ELF-1 (cell line): ENCODE measurements at places on chromosomes 12 and 14.

DNA sequence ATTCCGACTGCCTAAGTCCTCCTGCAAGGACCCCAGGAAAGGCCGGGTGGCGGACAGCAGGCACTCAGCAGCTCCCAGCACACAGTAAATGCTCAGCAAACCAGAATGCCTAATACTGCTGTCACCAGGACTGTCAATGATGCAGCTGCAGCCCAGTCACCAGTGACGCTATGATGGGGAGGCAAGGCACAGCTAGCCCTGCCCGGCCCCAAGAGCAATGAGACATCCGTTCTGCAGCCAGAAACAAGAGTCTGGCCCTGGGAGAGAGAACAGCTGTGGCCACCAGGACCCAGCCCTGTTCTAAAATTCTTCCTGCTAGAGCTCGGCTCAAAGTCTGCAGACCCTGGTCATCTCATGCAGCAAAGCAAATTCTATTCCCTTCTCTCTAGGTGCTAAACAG is 69.8 kb downstream of the NCOR2 start:
- DNase-seq = no peak

GRCh38 chr14:29320286-29320685 is 553.7 kb downstream of the FOXG1 start:
- DNase-seq = no peak

DNA sequence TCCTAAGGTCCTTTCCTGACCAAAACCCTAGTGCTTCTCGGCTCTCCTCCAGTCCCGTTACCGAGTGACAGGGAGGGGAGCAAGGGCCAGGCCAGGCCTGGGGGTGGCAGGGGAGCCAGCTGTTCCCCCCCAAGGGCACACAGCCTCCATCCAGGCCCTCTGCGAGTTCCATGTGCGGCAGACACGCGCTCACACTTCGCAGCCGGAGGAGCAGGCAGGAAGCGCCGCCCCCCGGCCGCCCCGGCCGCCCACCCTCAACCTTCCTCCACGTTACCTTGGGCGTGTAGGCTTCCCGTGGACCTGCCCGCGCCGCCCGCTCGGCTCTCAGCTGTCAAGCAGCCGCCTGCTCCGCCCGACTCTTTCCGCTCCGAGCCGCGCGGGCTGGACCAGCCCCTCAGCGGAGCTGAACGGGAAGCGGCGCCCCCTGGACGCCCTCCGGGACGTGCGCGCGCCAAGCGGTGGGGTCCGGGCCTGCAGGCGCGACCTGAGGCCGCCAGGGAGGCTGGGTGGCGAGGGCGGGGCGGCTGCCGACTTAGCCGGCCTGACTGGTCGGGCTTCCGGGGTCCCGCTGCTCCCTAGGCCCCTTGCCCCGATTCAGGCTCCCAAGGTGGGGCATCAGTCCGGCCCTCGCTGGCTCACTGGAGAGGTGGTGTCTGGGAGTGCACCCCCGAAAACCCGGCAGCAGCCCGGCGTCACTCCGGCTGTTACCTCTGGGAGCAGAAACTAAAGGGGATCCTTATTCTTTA is at the start of gene CRACR2A:
TSS of gene CRACR2A (minus strand) at position 369 of the 746 bp plus-strand sequence. CDS start 56,110 bp downstream, outside the sequence.
- DNase-seq = peak; percentile 87

DNA sequence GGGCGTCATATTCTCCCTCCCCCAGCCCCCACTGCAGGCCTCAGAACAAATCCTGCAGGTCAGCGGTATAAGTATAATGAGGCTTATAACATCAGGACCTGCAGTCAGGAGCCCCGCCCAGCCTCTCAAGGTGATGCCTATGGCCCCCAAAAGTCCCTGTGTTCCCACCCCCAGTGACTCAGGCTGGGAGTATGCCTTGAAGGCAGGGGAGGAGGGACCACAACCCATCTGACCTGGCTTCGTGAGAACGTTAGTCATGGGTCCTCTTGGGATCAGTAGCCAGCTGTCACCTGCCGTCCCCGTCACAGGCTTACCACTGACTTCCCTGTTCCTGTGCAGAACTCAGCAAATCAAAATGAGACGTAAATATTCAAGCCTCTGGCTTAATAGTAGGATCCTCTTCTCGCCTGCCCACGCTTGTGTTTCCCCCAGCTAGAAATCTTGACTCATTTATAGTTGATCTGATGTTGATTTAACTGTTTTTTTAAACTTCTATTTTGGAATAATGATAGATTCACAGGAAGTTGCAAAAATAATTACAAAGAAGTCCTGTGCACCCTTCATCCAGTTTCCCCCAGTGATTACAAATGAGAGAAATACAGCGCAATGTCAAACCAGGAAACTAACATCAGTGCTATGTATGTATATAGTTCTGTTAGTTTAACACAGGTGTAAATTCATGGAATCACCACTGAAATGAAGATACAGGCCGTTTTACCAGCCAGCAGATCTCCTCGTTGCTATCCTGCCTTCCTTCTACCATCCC is 107.5 kb downstream of the ADGRD1 start:
- DNase-seq = no peak

DNA sequence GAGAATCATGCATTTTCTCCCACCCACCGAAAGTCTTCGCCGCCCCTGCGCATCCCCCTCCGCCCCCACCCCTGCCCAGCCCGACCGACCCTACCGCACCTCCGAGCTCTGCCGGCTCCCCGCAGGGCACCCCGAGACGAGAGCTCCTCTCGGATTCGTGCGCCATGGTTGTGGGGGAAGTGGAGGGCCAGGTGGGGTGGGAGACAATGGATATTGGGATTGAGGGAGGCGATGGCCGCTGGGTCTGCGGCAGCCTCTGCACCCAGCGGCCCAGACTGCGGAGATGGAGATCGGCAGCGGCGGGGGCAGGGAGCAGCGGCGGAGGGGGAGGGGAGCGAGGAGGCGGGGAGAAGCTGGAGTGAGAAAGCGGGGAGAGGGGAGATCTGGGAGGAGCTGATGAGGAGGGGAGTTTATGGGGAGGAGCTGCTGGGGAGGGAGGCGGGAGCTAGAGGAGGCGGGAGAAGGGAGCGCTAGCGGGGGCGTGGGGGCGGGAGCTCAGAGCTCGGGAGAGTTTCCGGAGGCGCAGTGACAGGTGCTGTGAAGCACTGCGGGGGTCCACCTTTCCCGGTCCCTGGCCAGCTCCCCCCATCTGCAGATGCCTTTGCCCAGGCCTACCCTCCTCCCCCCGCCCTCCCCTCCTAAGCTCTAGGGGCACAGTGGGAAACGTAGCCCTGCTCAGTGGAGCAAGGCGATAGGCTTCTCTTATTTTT is at the start of gene SALL2:
TSS of gene SALL2 (minus strand) at position 385 of the 710 bp plus-strand sequence. CDS start at position 166, 219 bp downstream.
- DNase-seq = peak; percentile 90
